ENCODE measurements at places on chromosomes 5 and 9. TPM values are rescaled to one million over a fixed set of nuclear protein-coding genes. Genes with fewer than 3 reads are reported as not detected.

- peak; percentile 52 for DNase-seq
Measured at GRCh38 chr5:78600687-78601414, 47.7 kb downstream of the LHFPL2 start.

GRCh38 chr5:84403773-84404172 is 19.1 kb upstream of the EDIL3 start:
- peak; percentile 94 for DNase-seq

DNA sequence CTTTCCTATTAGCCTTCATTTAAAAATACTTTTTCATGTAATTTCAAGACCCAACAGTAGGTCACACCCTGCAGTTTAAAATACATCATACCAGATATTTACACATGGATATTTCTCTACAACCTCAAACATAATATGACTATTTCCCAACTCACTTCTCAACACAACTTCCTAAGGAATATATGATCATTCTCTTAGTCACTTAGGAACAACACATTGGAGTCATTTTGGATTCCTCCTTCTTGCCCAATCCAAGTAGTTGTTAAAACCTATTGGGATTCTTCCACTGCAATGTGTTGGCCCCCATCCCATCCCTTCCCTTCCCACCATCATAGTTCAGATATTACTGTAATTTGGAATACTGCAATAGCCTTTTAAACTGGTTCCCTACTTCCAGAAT is 145.5 kb downstream of the DCP2 start:
- DNase-seq = no peak

GRCh38 chr5:107670932-107671741 is at the start of gene EFNA5:
TSS of gene EFNA5 (minus strand) at chr5:107670937.
- peak; percentile 73 for DNase-seq

The TTC39B gene
- total RNA-seq = 0.51 TPM

Data from Daoy (cell line).